ENCODE measurements at places on chromosomes 12 and 14. TPM values are rescaled to one million over a fixed set of nuclear protein-coding genes. Genes with fewer than 3 reads are reported as not detected.

The DLK1 gene
- total RNA-seq, result not detected

GRCh38 chr14:73739174-73739898 is 25.2 kb upstream of the PNMA1 start:
- no peak for DNase-seq

DNA sequence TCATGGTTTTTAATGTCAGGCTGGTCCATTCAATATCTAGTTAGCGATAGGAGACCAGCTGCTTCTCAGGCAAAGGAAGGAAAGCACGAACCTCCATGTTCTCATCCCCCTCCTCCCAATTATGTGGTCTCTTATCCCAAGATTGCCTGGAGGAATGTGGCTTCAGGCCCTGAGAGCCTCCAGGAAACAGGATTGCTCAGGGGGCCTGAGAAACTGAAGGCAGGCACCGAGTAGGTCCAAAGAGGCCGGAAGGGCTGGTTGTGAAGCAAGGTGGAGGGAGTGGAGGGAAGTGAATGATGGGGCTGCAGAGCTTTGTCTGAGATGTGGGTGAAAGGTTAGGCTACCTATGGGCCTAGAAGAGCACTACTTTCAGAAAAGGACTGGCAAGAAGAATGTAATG is 188.2 kb upstream of the DDHD1 start:
- DNase-seq, result no peak

The AQP2 gene
- not detected for total RNA-seq

The RAPGEF3 gene
- total RNA-seq, result 102 TPM

The RNASE4 gene
- 7.6 TPM for total RNA-seq

GRCh38 chr14:67928375-67928774 is 108.8 kb downstream of the RAD51B start:
- no peak for DNase-seq

The MUCL1 gene
- total RNA-seq, result not detected

- no peak for DNase-seq
Measured at GRCh38 chr12:97005174-97005573, 98.1 kb downstream of the NEDD1 start.

DNA sequence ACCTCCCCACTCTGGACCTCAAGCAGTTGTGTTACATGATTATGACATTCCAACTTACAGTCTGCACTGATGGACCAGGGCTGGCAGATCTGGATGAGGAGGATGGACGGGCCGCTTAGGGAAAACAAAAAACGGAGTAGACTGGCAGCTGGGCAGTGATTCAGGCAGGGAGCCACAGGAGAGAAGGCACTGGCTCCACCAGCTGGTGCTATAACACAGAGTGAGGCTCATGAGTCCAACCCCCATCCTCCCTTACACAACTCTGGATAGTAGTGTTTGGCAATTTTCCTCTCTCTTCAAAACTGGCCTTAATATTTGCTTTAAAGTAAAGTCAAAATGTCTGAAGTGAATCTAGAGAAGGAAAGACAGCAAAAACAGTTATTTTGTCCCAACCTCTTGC is 9.7 kb upstream of the RIC8B start:
- DNase-seq, result no peak

The SERPINA9 gene
- not detected for total RNA-seq

- DNase-seq, result no peak
Measured at GRCh38 chr12:129073157-129073915, 220.1 kb downstream of the GLT1D1 start.

- no peak for DNase-seq
Measured at GRCh38 chr12:89923091-89923490, 214.5 kb upstream of the ATP2B1 start.

- DNase-seq, result no peak
Measured at GRCh38 chr12:50275556-50275955, 7.8 kb downstream of the LIMA1 start.

The IFT43 gene
- 28.3 TPM for total RNA-seq

The AICDA gene
- total RNA-seq, result not detected

The KRT81 gene
- total RNA-seq, result 178 TPM

The ACSS3 gene
- 3.4 TPM for total RNA-seq

The AMHR2 gene
- not detected for total RNA-seq

DNA sequence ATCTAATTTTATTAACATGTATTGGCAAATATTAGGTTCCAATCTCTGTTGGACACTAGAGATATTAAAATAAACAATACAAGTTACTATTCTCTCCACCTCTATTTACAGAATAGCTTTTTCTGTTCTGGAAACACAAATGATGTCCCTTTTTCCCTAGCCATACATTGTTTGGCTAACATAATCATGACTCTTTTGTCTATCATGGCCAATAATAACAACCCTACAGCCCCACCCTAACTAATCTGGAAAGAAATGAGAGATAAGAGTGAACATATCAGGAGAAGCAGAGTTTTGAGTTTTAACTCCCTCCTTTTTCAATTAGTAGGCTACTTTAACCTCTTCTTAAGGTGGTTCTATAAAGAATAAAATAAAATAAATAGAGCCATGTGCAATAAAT is 40.2 kb downstream of the RASSF9 start:
- DNase-seq, result no peak

GRCh38 chr14:93034671-93034994 is 81.1 kb downstream of the ITPK1 start:
- DNase-seq, result no peak

DNA sequence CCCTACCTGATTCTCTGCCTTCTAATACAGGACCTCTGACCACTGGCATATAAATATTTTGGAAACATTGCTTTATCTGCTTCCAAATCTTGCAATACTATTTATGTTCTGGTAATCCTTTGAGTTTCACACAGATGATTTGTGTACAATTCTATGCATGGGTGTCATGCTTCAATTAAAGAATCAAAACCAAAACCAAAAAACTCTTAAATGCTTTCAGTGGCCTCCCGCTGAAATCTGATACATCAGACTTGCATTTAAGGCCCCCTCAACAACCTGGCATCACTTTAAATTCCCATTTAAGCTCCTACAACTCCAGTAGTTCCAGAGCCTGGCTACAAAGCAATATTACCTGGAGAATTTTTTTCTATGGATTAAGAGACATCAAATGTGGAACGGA is 221.7 kb upstream of the NAV3 start:
- DNase-seq, result no peak

DNA sequence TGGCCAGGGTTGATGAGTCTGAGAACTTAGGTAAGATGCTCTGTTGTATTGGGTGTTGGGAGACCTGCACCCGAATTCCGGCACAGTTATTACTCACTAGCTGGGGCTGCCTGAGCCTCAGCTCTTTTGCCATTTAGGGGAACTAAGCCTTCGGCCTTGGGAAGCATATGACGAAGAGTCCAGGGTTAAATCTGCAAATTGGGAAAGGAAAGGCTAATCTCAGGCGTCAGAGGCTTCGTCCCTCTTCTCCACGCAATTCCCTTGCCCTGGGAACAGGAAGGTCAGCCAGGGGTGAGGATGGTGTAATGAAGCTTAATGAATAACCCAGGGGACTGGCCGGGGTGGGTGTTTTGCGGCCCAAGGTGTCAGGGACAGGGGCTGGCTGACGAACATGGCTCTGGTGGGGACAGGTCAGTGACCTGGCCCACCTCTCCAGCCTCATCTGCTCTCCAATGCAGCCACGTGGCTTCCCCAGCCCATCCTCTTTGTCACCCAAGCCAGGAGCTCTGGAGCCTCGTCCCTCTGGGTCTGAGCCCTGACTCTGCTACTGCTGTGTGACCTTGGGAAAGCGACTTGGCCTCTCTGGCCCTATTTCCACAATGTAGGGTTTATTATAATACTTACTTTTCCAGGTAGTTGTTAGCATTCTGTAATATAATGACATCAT is 3.8 kb upstream of the SDSL start:
- peak; percentile 50 for DNase-seq

DNA sequence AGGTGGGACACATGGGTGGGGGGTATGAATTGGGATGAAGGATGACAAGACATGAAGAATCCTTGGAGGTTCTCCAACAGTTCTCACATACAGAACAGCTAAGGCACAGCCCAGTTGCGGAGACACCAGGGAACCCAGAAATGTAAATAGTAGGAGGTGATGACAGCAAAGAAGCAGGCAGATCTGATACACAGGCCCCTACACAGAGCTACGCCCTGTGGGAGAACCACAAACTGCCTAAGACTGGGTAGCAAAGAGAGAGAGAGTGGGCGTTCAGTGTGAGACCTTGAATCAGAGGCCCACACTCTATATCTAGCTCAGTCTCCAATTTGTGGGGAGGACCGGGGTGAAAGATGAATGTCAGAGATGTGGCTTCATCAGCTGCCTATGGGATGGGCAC is 9.5 kb upstream of the NUMB start:
- no peak for DNase-seq

DNA sequence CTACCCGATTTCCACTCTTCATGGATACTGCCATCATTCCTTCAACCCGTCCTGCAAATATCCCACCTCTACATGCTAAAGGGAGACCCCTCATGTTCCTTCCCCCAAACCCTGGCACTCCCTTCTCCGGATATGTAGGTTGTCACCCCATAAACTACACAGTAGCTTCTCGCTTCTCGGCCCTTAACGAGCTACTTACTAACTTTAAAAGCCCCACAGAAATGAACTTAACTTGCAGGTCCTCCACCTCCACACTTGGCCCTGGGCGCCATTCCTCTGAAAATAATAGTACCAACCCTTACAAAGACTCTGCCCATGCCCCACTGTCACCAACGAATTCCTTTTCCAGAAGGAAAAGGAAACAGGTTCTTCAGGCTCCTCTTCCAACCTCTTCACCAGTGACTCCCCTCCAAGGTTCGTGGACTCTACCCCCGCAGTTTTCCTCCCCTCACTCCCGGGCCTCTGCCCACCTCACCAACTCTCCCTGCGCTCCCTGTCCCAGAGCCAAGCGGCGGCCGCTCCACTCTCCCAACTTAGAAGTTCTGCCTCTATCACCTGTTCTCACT is 1.2 kb downstream of the SPPL3 start:
- no peak for DNase-seq

DNA sequence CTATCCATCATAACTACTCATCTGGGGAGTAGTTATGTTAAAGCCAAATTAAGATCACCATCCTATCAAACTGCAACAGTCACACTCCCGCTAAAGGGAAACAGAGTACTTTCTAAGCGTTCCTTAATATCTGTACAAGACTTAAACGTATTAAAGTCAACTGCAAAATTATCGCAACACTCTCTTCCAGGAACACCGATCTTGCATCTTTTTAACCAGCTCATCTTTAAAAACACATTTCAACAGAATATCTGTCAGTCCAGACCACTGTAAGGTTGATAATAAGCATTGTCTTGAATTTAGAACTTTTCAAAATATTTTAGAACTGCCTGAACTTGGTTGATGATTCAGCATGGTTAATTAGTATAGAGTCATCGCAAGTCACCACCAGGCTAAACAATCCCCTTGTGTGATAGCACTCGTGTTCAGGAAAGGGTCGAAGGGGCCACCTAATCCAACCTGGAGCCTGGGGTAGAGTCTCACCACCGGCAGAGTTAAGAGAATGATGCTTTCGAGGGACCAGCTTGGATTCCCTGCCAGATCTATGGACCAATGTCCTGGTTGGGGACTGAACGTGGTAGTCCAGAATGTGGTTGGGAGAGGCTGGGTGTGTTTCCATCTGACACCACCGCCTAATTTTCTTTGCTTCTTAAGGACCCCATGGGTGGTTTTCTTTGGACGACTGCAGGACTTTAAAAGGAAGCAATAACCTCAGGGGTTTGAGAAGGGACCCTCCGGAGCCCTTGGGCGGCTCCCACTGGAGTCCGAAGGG is 890 bp downstream of the SPTLC2 start:
- DNase-seq, result no peak

The PELI2 gene
- 4.2 TPM for total RNA-seq

- DNase-seq, result peak; percentile 45
Measured at GRCh38 chr12:91413581-91414546, 231.2 kb upstream of the DCN start.

The IL31 gene
- total RNA-seq, result not detected

GRCh38 chr12:108955225-108955835 is 65.5 kb downstream of the SVOP start:
- peak; percentile 96 for DNase-seq

DNA sequence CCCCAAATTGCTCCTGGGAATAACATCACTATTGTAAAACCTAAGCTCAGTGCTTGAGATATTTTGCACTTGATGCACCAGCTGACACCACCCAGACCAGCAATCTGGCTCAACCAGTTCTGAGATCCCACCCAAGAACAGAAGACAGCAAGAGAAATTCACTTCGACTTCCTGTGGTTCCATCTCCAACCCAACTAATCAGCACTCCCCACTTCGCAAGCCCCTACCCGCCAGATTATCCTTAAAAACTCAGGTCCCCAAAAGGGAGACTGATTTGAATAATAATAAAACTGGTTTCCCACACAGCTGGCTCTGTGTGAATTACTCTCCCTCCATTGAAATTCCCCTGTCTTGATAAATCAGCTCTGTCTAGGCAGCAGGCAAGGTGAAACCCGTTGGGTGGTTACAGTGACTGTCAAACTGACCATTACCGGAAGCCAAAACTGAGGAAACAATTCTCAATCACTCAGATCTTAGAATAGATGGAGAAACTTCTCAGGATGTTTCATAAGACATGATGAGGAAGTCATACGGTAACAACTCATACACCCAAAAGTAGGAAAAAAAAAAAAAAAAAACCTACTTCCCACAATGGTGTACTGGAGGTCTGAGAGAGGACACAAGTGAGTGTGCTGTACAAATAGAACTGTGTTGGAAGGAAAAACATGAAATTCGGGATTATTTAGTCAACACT is 92.4 kb downstream of the TMTC1 start:
- no peak for DNase-seq

The KRT71 gene
- not detected for total RNA-seq

GRCh38 chr12:6347367-6348338 is 5.8 kb upstream of the TNFRSF1A start:
- no peak for DNase-seq

DNA sequence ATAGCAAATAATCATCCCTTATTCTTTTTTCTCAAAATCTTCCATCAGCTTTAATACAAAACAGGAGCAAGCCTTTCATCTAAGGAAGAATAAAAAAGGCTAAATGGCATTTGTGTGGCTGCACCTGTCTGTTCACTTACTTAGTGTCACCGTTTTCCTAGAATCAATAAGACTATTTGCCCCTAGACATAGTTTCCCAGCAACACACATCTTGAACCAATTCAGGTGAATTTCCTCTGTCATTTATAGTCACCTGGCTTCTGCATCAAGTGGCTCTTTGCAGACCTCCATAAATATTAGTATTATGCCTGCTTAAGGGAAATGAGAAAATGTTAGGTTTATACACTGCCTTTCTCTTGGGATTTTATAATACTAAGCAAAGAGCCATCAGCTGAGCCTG is 17.4 kb upstream of the GCH1 start:
- no peak for DNase-seq

The NR1H4 gene
- total RNA-seq, result not detected

- DNase-seq, result no peak
Measured at GRCh38 chr14:45242706-45243105, 10.3 kb downstream of the MIS18BP1 start.

The BCDIN3D gene
- total RNA-seq, result 1.7 TPM

The TROAP gene
- total RNA-seq, result 45.4 TPM

The NEUROD4 gene
- not detected for total RNA-seq

- DNase-seq, result no peak
Measured at GRCh38 chr12:130989391-130989790, 35.7 kb downstream of the ADGRD1 start.

Measured in epithelial cell of proximal tubule (primary cell).